ENCODE measurements at places on chromosomes 3 and 15. TPM values are rescaled to one million over a fixed set of nuclear protein-coding genes. Genes with fewer than 3 reads are reported as not detected.

Gene ACP3
- not detected for total RNA-seq

Gene MYZAP
- 0.18 TPM for total RNA-seq

Gene IFT57
- 21.0 TPM for total RNA-seq

Gene TMEM207
- not detected for total RNA-seq

Gene LRRIQ4
- total RNA-seq, result not detected

Gene PATL2
- total RNA-seq, result 36.8 TPM

Gene PLA2G4E
- total RNA-seq, result not detected

GRCh38 chr3:192444096-192444790 lies 283.1 kb downstream of the FGF12 start:
- no peak overlapping the region for H3K4me3 ChIP-seq
- peaks cover 15% of the 10 kb centered on the region for H3K27me3 ChIP-seq
- no peaks in the 10 kb centered on the region for H3K36me3 ChIP-seq
- H3K27ac ChIP-seq, result no peak overlapping the region
- no peaks in the 10 kb centered on the region for H3K4me1 ChIP-seq

DNA sequence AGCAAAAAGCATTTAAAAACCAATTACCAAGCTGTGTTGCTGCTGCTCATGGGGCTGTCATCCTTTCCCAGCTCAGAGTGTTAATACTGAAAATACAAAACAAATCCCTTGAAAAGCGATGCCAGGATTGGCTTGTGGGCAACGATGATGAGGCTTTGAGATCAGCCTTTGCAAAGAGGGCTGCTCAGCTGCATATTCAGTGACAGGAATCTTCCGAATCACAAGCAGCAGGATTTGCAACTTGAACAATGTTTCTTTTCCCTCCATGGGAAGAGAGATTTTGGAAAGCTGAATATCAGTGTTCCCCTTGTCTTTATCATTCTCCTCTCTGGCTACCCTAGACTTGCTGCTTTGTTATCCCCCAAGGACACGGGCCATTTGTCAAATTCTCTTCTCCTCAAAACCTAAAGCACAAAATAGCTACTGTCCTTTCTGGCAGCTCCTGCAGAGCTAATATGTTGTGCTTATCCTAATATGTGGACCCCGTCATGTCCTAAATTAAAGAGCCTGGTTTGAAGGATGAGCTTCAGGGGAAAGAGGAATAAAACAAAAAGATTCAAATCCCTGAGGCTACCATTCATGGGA lies 375.8 kb downstream of the GAP43 start:
- no peak overlapping the region for H3K27ac ChIP-seq
- H3K27me3 ChIP-seq, result no peaks in the 10 kb centered on the region
- H3K4me3 ChIP-seq, result no peak overlapping the region

- H3K4me3 ChIP-seq, result no peak overlapping the region
- H3K27me3 ChIP-seq, result no peaks in the 10 kb centered on the region
- no peaks in the 10 kb centered on the region for H3K36me3 ChIP-seq
- DNase-seq, result no peak
- no peak overlapping the region for H3K27ac ChIP-seq
These were observed 33.8 kb downstream of the CHDH start for GRCh38 chr3:53812434-53812833.

GRCh38 chr3:138732456-138732855 lies 102.3 kb downstream of the PIK3CB start:
- no peaks in the 10 kb centered on the region for H3K4me1 ChIP-seq
- H3K36me3 ChIP-seq, result peaks cover 12% of the 10 kb centered on the region
- H3K27ac ChIP-seq, result no peak overlapping the region
- H3K4me3 ChIP-seq, result no peak overlapping the region

- DNase-seq, result no peak
- no peak overlapping the region for H3K4me3 ChIP-seq
- H3K27ac ChIP-seq, result no peak overlapping the region
- H3K4me1 ChIP-seq, result no peaks in the 10 kb centered on the region
- H3K36me3 ChIP-seq, result no peaks in the 10 kb centered on the region
- no peaks in the 10 kb centered on the region for H3K27me3 ChIP-seq
These were observed 10.9 kb upstream of the AADACL2 start for GRCh38 chr3:151722856-151723255.

GRCh38 chr3:41169023-41169422 lies 30.3 kb upstream of the CTNNB1 start:
- no peak overlapping the region for H3K4me3 ChIP-seq
- H3K27ac ChIP-seq, result no peak overlapping the region
- peaks cover 14% of the 10 kb centered on the region for H3K27me3 ChIP-seq
- DNase-seq, result no peak
- no peaks in the 10 kb centered on the region for H3K36me3 ChIP-seq
- peaks cover 6% of the 10 kb centered on the region for H3K4me1 ChIP-seq

DNA sequence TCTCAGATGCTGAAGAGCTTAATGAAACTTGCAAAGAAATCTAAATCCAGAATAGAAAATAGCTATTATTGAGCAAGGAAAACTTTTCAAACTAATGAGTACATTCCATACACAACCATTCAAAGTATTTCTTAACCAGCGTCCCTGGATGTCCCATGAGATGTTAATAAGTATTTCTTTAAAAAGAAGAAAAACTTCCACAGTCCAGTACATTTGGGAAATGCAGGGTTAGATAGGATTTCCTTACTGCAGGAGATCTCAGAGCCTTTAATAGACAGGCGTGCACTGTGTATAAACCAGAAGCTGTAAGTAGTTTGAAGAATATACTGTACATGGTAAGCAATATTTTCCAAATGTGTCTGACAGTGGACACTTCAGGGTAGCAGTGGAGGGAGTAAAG lies 29.6 kb upstream of the BHLHE40 start:
- no peak overlapping the region for H3K27ac ChIP-seq
- H3K4me3 ChIP-seq, result no peak overlapping the region
- H3K36me3 ChIP-seq, result no peaks in the 10 kb centered on the region
- H3K27me3 ChIP-seq, result no peaks in the 10 kb centered on the region
- DNase-seq, result no peak

DNA sequence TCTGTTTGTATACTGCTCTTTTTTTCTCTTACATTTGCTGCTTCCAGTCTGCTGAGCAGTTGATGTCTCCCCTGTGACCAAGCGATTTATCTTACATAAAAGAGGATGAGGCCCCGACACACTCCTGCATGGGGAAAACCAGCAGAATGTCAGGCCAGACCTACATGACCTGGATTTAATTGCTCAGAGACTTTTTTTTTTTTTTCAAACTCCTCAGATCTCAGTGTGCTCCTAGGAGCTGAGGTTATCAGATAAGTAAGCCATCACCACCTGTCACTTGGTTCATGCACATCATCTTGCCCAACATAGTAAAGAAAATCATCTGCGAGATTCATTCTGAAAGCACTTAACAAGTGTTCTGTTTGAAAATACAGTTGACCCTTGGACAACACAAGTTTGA lies 163.1 kb downstream of the PLCL2 start:
- DNase-seq, result no peak
- H3K36me3 ChIP-seq, result peaks cover 65% of the 10 kb centered on the region
- H3K27ac ChIP-seq, result no peak overlapping the region
- H3K4me3 ChIP-seq, result no peak overlapping the region

- no peaks in the 10 kb centered on the region for H3K27me3 ChIP-seq
- H3K27ac ChIP-seq, result no peak overlapping the region
- H3K4me1 ChIP-seq, result peaks cover 15% of the 10 kb centered on the region
- H3K36me3 ChIP-seq, result no peaks in the 10 kb centered on the region
These were observed 155.6 kb downstream of the LRRC28 start for GRCh38 chr15:99406716-99407487.

DNA sequence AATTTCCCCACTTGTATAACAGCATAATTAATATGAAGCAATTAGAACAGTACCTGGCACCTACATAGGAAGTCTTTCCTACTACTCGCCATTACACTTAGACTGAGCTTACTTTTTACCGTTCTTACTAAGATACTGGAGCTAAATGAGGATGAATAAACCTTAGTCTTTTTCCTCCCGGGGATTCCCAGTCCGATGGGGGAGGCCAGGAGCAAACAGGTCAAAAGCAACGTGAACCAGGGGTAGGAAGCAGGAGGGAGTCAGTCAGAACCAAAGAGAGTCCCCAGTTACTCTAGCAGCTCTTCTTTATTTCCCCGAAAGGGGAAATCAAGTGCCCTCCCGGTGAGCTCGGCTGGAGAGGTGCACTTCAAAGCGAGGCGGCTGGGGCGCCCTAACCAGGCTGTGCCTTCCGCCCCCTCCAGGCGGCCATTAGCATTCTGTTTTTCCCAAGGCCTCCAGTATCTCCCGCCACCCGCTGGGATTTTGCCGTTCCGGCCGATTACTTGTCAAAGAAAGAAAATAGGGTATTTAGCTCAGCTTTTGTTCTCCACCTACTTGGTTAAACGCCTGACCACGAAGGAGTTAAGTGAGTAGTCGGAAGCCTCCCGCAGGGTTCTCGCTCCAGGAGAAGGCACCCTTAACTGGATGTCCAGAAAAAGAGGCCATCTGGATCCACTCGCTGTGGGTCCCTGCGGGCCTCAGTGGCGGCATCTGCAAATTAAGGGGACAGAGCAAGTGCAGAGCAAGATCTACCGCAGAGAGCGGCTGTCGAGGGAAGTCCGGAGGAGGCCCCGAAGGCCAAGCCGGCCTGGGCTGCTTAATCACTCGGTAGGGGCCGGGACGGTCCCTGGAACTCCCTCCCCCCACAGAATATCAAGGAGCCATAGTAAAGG lies 6.3 kb upstream of the EOMES start:
- peaks cover 88% of the 10 kb centered on the region for H3K27me3 ChIP-seq
- peak overlapping the region; percentile 35 for H3K4me3 ChIP-seq
- peak; percentile 30 for DNase-seq
- no peak overlapping the region for H3K27ac ChIP-seq

DNA sequence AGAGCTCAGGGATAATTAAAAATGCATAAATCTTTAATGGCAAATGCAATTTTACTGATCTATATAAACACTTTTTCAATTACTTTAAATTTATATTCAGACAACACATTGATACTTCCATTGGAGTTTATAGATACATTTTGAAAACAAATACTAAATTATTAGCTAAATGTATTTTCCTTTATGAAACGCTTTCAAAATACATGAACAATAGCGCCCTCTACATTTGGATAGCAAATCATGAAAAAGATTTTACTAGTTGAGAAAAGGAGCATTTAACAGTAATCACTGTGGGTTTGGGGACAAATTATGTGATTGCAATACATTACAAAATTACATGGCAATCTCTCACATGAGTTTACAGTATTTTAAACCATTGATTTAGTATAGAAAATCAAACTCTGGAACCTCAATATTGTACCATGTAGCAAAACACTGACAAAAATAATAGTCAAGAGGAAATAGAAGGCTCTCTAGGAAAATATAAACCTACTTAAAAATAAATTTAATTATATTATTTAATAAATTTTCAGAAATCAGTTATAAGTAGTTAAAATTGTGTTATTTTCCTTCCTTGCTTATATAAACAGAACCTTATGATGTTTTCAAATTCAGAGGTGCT lies 207.9 kb downstream of the ZIC1 start:
- no peaks in the 10 kb centered on the region for H3K4me1 ChIP-seq
- no peak for DNase-seq
- H3K27ac ChIP-seq, result no peak overlapping the region
- no peaks in the 10 kb centered on the region for H3K27me3 ChIP-seq
- no peaks in the 10 kb centered on the region for H3K36me3 ChIP-seq

GRCh38 chr3:171206283-171206682 lies 179.8 kb upstream of the SLC2A2 start:
- H3K4me3 ChIP-seq, result no peak overlapping the region
- H3K27ac ChIP-seq, result no peak overlapping the region
- H3K4me1 ChIP-seq, result peaks cover 8% of the 10 kb centered on the region
- peaks cover 65% of the 10 kb centered on the region for H3K36me3 ChIP-seq

GRCh38 chr15:39597751-39598185 lies 16.9 kb downstream of the THBS1 start:
- no peak for DNase-seq
- H3K4me3 ChIP-seq, result no peak overlapping the region
- H3K27me3 ChIP-seq, result peaks cover 3% of the 10 kb centered on the region
- H3K4me1 ChIP-seq, result peaks cover 7% of the 10 kb centered on the region

- no peak overlapping the region for H3K4me3 ChIP-seq
- no peaks in the 10 kb centered on the region for H3K4me1 ChIP-seq
- H3K27ac ChIP-seq, result no peak overlapping the region
These were observed 207.9 kb downstream of the CD47 start for GRCh38 chr3:107882881-107883280.

- H3K4me1 ChIP-seq, result no peaks in the 10 kb centered on the region
- H3K27me3 ChIP-seq, result peaks cover 14% of the 10 kb centered on the region
These were observed 65.8 kb upstream of the GSK3B start for GRCh38 chr3:120160050-120160449.

DNA sequence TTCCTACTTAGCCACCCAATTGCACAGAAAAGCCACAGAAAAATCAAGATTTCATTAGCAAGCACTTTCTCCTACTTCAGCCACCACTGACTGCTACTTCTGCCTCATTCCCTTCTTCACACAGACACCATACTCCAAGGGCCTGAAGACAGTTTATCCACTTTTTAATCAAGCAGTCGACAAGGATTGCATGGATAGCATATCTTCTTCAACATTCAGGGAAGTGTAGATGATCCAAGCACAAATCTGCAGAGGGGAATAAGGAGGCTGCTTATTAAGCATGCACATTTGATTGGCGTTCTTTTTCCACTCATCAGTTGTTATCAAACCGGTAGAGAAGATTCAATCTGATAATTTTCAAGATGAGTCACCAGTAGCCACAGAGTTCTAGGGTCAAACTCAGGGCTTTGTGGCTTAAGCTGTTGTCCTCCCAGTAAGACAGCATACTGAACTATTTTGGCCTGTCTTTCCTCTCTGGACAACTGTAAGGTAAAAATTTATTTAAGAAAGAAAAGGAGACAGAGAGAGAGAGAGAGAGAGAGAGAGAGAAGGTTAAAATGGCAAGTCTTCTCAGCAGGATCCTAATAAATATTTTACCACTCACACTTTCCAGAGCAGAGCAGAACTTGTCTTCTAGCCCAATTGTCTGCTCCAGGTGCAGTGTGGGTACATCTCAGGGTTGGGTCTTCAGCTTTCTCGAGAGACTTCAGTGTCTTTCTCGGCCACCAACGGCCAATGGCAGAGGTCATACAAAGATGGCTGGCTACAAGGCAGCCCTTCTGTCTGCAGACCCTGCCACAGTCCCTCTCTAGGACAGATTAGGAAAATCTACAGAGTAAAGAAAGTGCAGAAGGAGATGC lies 80.6 kb upstream of the BHLHE40 start:
- H3K36me3 ChIP-seq, result peaks cover 12% of the 10 kb centered on the region
- peak overlapping the region; percentile 76 for H3K27ac ChIP-seq
- H3K27me3 ChIP-seq, result no peaks in the 10 kb centered on the region
- peak; percentile 29 for DNase-seq
- H3K4me3 ChIP-seq, result peak overlapping the region; percentile 4

Data from activated CD4-positive, alpha-beta memory T cell treated with anti-CD3 and anti-CD28 coated beads, Interleukin-2, amount 10 ng/mL, durations not matched to agents 7 days and 5 days (primary cell).